ENCODE measurements at places on chromosomes 7 and 10.

DNA sequence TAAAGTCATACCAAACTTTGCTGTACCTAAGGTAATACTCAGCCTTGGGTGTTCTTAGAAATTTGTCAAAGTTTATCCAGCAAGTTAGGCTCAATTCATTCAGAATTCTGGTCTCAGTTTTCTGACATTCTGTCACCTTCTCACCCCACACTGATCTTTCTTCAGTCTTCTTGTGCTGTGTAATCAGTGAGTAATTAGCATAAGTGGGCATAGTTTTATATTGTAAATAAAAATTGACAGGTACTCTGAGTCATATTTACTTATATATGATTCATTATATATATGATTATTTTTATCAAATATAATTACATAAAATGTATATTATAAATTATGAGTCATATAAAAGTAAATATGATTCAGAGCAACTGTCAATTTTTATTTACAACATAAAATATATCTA is 170.9 kb upstream of the MAGI2 start:
- no peak for DNase-seq

DNA sequence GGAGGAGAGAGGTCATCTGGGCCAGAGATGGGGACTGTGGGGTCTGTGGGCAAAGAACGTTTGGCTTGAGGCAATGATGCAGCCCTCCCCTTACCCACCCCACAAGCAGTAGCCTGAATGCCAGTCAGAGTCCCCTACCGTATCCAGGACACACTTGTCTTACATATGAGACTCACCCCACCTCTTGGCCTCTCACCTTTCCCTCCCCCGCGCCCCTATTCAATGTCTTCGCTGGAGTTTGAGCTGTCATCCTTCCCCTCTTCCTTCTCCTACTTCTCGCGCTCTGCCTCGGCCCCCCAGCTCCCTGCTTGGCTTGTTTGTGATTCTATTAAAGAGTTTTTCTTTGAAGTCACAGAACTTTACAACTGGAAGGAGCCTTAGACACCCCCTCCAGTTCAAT is 8.9 kb downstream of the PRRT4 start:
- DNase-seq = no peak

GRCh38 chr10:97816609-97817008 is 33.0 kb upstream of the GOLGA7B start:
- DNase-seq = no peak

DNA sequence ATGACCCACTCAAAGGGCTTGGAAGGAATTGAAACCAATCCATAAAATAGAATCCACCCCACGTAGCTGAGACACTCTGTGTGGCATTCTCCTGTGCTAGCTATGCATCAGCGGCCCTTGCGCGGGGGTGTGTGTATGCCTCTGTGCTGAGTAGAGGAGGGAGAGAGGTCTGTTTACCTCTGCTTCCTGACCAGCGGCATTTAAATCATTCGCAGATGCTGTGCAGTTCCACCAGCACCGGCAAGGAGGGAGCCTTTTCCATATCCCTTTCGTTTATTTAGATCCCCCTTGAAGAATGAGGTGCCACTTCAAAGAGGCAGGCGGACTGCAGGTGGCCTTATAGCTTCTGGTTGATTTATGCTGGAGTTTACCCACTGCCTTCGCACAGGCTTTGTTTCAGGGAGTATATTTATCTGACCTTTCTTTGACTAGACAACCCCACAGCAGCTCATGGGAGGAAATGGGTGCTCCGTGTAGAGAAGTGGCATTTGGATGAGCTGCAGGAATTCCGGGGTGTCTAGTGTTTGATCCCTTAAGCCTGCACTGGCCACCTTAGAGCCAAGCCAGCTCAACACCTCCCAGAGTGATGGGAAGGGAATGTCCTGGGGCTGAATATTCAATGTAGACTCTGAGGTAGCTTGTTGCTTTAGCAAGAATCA is 11.4 kb downstream of the C10orf53 start:
- no peak for DNase-seq

DNA sequence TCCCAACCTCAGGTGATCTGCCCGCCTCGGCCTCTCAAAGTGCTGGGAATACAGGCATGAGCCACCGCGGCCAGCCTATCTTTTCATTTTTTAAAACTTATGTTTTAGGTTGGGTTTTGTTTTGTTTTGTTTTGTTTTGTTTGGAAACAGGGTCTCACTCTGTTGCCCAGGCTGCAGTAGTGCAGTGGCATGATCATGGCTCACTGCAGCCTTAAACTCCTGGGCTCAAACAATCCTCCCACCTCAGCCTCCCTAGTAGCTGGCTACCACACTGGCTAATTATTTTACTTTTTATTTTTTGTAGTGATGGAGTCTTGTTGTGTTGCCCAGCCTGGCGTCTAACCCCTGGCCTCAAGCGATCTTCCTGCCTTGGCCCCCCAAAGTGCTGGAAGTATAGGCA is 19.4 kb upstream of the AGFG2 start:
- DNase-seq = no peak

GRCh38 chr7:91837397-91838070 is 43.0 kb downstream of the MTERF1 start:
- DNase-seq = no peak

GRCh38 chr7:105339404-105340323 is 49.1 kb downstream of the SRPK2 start:
- DNase-seq = no peak

- peak; percentile 4 for DNase-seq
Observed at GRCh38 chr10:75097666-75098285, 13.7 kb upstream of the SAMD8 start.

GRCh38 chr7:150857276-150858055 is 5.1 kb downstream of the AOC1 start:
- DNase-seq = no peak

- DNase-seq = peak; percentile 20
Observed at GRCh38 chr10:11685787-11686218, 56.4 kb upstream of the ECHDC3 start.

Data from NCI-H1092 treated with DMSO at 0.1 percent for 48 hours (cell line).